Activated gamma-delta T cell (primary cell): ENCODE measurements at places on chromosomes 12 and 14.

GRCh38 chr14:52883658-52884057, 67.2 kb downstream of the FERMT2 start:
- DNase-seq, result no peak

GRCh38 chr12:64669270-64669842, 59.1 kb downstream of the RASSF3 start:
- DNase-seq, result peak; percentile 24

- DNase-seq, result no peak
Measured at GRCh38 chr14:52690983-52691760, 4.2 kb downstream of the ERO1A start.

- DNase-seq, result no peak
Measured at GRCh38 chr12:121443911-121444841, 44.3 kb downstream of the RNF34 start.

DNA sequence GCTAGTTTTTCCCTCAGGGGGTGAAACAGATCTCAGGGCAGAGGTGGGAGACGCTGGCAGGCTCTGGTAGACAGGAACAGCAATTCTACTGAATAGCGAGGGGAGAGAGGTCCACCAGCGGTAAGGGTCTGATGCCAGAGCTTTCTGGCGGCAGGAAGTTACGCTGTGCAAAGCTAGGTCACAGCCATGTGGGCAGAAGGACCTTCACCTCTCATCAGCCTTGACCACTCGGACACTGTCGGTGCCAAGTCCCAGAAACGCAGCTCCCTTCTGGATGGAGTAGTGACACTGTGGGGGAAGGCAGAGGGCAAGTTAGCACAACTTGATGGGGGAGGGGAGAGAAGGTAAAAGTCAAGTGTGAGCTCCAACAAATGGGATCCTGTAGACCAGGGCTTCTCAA, 10.3 kb upstream of the ZNF740 start:
- DNase-seq, result no peak

DNA sequence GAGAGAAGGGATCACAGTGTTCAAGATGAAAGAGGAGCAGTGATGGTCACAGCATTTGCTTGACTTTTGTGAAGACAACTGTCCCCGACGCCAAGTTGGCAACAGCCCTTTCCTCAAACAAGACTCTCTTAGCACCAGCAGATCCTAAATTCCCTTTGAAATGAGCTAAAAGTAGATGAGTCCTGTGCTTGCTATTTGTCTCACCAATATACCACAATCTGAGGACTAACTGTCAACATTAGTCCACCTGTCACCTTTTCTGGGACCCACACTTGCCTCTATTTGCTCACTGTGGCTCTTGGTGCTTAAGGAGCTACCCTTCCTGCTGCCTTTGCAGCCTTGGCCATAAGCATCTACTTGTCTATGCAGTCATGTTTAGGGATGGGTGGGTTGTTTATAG, 47.4 kb upstream of the COL2A1 start:
- DNase-seq, result no peak

- no peak for DNase-seq
Measured at GRCh38 chr14:90578283-90578985, 181.6 kb downstream of the CALM1 start.

DNA sequence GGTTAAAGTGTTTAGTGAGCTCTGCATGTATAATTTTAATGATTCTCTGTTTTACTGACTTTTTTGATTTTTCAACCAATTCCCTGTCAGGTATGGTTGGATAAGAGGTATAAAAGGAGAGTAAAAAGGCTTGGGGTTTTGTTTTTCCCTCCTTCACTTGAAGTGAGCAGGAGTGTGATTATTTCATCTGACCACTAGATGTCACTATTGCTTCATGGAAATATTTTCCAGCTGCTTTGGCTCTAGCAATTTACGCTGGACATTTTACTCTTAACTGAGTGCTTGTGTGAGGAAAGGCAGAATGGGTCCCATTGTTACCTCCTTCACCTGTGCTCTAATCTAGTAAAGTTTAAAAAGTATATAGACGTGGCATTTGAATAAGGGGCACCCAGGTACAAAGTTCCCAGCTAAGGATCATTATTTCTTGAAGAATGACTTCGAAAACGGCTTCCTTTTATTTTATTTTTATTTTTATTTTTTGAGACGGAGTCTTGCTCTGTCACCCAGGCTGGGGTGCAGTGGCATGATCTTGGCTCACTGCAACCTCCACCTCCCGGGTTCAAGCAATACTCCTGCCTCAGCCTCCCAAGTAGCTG, 66.5 kb downstream of the TBC1D30 start:
- DNase-seq, result no peak

DNA sequence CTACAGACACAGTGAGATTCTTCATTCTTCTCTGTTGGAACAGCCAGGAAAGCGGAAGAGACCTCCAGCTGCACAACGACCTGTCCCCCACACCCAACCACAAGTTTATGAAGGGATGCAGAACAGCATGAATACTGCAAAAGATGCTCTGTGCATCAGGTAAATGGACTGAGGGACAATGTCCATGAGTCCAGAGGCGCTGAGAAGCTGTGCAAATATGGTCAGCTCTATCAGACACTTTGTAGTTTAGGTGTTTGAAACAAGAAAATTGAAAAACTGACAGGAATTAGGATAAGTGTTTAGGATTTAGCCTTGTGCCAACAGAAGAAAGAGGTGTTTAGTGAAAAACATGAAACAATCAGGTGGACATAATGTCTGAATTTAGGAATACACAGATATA, 33.1 kb upstream of the PZP start:
- DNase-seq, result no peak

- no peak for DNase-seq
Measured at GRCh38 chr12:88665071-88665470, 84.8 kb upstream of the KITLG start.

DNA sequence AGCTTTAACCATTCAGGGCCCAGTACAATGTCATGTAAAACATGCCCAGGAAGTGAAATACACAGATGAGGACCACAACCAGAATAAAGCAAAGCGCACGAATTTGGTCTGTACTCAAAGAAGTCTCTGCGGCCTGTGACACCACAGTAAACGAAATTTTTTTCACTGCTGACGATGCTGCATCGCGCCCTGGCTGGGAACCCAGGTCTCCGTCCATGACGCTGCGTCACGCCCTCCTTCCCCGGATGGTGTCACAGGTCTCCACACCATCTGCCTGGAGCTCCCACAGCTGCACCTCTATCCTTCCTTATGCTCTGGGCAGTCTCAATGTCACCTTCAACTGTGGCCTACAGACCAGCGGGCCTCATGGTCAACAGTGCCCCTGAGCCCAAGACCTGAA, 17.8 kb downstream of the ANKLE2 start:
- no peak for DNase-seq

- no peak for DNase-seq
Measured at GRCh38 chr12:117120787-117121186, 21.6 kb upstream of the TESC start.

DNA sequence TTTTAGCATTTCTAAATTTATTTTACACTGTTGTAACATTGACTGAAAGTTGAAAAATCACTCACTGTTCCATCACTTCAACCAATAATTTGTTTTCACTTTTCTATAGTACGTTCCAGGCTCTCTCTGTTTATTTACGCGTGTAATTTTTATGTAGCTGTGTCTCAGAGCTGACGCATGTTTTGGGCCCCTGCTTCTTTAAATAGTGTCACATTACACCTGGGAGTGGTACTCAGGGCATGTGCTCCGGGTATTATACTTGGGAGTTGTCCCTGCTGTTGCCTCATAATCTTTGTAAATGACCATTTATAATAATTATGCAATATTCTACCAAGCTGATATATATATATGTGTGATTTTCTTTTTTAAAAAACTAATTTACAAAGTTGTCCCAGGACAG, 132.8 kb upstream of the CPM start:
- no peak for DNase-seq

- DNase-seq, result no peak
Measured at GRCh38 chr14:54177019-54177418, 219.8 kb upstream of the CDKN3 start.

GRCh38 chr14:34692348-34692747, 22.0 kb downstream of the CFL2 start:
- no peak for DNase-seq

- DNase-seq, result no peak
Measured at GRCh38 chr12:84561351-84561750, 351.2 kb downstream of the SLC6A15 start.

DNA sequence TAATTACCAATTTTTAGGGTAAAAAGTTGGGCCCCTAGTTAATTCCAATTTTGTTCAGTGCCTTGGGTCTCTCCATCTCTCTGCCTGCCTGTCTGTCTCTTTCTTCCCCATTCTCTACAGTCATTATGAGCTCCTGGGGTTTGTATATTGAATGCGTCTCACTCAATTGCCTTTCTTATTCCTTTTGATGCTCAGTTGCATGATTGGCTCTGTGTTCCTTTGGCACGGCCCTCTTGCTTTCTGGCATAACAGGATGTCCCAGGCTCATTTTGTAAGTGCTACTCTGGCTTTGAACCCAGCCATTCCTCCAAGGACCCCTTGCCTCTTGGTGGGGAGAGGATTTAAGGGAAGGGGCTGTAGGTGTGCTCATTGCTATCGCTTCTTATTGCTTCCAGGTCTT, 35.6 kb downstream of the ZNF664 start:
- no peak for DNase-seq

DNA sequence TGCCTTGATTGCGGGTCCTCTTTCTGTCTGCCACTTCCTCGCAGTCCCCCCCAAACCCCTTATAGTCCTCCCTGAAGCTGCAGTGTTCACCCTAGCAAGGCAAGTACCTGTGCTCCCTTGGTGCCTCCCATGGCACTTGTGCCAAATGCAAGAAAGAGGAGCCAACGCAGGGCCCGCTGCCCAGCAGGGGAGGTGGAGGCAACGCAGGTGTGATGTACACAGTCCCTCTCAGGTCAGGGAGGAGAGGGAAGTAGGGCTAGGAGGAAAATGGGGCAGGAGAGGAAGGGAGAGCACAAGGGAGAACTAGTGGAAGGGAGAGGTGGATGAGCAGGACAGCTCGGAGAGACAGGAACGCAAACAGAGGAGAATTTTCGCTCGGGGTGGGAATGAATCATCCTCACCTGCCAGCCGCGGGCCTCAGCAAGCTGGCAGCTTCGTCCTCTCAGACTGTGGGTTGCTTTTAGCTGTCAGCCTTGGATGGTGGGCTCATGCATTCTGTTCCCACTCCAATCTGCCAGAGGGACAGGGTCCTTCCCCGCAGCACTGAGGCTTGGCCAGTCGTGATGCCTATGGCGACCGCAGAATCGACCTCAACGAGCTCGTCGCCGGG, 357.0 kb downstream of the CACNA1C start:
- no peak for DNase-seq

DNA sequence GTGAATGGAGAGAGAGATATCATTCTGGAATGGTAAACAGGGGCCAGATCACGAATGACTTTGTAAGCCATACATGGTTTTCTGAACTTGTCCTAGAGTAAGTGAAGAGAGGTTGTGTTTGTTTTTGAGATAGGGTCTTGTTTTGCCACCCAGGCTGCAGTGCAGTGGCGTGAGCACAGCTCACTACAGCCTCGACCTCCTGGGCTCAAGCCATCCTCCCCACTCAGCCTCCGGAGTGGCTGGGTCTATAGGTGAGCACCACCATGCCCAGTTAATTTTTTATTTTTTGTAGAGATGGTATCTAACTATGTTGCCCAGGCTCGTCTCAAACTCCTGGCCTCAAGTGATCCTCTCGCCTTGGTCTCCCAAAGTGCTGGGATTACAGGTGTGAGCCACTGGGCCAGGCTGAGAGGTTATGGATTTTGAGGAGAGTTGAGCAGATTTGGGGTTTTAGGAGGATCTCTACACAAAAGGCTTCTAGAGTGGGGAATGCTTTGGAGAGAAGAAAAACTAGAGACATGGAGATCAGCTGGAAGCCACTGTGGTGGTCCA, 19.7 kb upstream of the GPRC5A start:
- DNase-seq, result no peak

- no peak for DNase-seq
Measured at GRCh38 chr12:8648576-8649205, 13.9 kb downstream of the MFAP5 start.

DNA sequence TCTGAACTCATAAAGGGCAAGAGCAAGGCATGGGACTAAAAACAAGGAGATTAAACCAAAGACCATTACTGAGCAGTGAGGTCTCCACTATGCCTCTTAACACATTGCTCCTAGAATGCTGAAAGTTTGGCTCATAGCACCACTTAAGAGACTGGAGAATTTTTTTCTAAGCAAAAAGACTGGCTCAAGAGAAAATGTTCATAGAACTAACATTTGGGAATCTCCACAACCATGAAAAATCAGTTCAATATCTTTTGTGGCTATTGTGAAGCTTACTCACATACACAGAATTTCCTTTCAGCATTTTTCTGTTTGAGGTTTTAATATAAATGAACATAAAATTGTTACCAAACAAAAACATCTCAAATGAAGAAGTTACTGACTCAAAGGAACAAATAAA, 255.8 kb downstream of the CCDC91 start:
- DNase-seq, result no peak

DNA sequence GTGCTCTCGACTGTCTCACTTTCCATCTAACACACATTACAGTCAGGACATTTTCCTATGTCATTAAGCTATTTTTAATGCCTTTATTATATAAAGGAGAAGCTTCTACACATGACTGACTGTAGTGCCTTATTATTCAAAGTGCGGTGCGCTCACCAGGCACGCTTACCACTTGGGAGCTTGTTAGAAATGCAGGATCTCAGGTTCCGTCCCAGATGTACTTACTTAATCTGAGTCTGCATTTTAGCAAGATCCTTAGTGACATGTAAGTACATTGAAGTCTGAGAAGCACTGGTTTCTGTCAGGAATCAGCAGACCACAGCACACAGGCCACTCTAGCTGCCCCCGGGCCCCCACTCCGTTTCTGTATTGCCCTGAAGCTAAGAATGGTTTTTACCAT, 44.7 kb upstream of the MDM1 start:
- DNase-seq, result no peak

DNA sequence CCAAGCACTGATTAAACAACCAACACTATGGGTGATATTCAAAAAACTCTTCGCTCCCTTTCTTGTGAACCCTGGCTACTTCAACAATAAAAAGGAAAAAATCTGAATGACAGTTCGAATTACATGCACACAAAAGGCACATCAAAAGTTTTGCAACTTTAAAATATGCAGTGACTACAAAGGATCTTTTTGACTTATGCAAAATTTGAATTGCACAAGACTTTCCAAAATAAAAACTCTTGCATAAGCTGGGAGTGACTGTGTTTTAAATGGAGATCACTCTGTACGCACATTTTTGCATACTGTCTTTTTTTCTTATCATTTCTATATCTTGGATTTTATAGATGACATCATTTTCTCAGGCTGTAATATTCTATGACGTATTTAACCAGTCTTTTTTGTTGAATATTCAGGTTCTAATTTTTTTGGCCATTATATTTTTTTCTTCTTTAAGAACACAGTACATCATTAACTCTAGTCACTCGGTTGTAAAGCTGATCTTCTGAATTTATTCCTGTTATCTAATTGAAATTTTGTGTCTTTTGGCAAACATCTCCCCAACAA, 667.6 kb upstream of the TBX3 start:
- no peak for DNase-seq
